ENCODE measurements at places on chromosomes 4 and X. TPM values are rescaled to one million over a fixed set of nuclear protein-coding genes. Genes with fewer than 3 reads are reported as not detected.

Gene NAA11
- total RNA-seq = not detected

Gene OTC
- not detected for total RNA-seq

Gene SUPT20HL1
- total RNA-seq = not detected

Gene DNAAF6
- not detected for total RNA-seq

Gene CC2D2A
- 13.2 TPM for total RNA-seq

Gene S100P
- 61.9 TPM for total RNA-seq

Gene PRDM5
- total RNA-seq = 4.5 TPM

Gene UGT8
- 0.09 TPM for total RNA-seq

Gene PAGE4
- total RNA-seq = not detected

Gene C4orf50
- total RNA-seq = not detected

Gene SORCS2
- total RNA-seq = 4.7 TPM

Gene BGN
- not detected for total RNA-seq
